ENCODE measurements at places on chromosomes 12 and 14. TPM values are rescaled to one million over a fixed set of nuclear protein-coding genes. Genes with fewer than 3 reads are reported as not detected.
A peak's percentile ranks its signal among the peaks of the same experiment; 100 is the strongest.

DNA sequence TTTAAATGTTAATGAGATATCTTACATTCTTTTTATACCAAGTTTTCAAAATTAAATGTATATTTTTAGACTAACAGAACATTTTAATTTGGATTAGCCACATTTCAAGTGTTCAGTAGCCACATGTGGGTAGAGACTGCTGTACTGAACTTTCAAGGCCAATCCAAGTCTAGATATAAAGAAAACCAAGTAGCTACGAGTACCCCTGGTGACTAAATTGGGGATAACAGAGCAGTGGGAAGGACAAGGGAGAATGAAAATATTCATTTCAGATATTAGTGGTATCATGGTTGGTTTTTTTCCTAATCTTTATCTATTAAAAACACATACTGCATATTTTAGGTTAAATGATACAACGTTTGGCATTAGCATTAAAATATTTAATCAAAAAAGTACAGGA, 69.4 kb upstream of the RHOJ start:
- no peak for DNase-seq

- peak; percentile 14 for DNase-seq
Observed at GRCh38 chr14:36751106-36751505, 89.4 kb downstream of the PAX9 start.

- DNase-seq = no peak
Observed at GRCh38 chr12:107780298-107780697, 5.8 kb downstream of the ASCL4 start.

DNA sequence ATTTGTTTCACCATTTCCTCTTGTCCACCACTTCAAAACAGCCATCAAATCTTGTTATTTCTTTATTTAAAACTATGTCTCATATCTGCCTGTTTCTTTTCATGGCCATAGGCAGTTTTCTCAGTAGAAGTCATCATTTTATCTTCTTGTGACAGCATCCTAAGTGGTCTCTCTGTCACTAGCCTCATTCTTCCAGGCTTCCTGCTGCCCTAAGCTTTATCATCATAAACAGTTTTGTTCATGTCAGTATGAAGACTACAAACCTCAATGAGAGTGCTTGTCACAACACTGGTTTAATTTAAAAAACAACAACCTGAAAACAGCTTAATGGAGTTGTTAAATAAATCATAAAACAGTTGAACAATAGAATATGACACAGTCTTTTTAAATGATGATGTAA, 387.8 kb upstream of the RPL10L start:
- no peak for DNase-seq

DNA sequence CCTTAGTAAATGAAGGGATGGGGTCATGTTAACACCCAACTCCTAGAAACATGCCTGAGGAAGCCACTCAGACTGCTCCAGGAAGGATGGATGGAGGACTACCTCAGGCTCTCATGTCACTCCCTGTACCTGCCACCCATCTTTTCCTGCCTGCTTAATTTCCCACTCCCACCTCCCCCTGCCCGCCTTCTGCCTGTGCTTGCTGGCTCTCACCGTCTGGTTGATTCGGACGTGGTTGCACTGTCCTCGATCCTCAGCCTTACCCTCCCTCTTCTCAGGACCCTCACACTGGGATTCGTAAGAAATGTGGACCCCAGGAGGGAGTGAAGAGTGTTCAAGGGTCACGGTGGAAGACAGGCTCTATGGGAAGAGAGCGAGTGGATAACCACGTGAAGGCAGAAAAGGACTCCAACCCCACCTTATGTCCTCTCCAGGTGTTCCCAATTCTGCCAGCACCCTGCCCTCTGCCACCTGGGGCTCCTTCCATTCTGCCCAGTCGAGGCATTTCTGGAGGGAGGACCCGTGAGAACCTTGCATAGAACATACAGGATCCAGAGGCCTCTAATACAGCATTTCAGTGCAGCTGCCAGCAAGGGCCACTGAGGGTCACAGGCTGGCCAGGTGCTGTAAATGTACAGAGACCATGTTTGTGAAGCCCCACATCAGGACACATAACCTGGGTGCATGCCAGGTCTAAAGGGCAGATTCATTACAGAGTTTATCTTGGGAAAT, 12.9 kb downstream of the ITGB7 start:
- no peak for DNase-seq

DNA sequence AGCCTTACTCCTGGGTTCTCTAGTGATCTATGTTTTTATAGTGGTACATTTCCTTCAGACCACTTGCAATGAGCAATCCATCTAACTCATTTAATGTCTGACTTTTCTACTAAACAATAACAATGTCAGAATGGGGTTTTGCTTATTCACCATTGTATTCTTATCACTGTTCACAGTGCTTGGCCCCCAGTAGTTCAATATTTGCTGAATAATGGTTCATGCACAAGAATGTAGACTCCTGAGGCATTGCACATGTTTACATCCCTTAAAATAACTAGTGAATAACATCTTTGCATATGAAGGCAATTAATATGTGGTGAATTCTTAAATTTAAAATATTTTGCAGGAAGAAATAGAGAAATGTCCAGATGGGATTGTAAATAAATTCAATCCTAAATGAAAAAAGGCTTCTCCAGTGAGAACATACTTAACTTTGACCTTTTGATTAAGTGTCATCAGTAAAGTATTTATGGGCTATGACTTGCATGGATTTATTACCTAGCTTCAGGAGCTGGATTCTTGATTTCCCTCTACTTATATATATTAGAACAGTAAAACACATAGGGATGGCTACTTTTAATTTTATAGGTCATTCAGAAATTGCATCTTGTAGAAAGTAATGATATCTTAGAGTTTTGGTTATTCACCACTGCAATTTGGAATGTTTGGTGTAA, 3.4 kb downstream of the CCER1 start:
- peak; percentile 24 for DNase-seq

GRCh38 chr12:13197032-13197431, 506 bp downstream of the EMP1 start:
- peak; percentile 55 for DNase-seq

DNA sequence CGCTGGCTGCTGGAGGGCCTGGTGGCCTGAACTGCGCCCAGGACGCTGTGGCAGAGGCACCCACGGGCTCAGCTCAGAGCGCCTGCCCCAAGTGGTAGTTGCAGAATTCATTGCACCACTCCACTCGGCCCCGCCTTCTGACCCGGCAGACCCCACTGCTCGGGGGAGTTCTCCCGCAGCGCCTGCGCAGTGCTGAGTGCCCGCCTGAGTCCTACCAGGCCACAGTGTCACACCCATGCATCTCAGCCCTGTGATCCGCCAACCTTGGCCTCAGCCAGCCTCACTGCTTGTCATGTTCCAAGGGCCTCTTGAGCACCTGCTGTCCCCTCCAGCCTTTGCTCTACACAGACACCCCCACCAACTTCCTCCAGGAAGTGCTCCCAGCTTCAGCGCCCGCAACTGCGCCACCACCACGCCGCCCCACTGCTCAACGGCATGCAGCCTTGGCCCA, 12.2 kb downstream of the DEGS2 start:
- no peak for DNase-seq

DNA sequence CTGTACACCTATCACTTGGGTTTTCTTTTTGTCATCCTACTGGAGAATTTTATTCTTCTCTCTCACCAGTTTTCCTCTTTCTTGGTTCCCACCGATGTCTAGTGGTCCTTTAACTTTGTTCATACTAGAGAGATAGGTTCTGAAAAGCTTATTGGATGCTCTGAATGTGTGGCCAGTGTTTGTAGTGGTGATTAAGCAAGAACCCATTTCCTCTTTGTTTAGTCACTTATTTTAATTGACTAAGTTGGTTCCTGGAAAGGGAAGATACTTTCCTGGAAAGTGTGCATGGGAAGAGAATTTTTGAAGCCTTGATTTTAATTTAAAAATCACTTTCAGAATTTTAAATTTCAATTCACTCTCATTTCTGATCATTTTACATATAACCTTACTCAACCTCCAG, 127.2 kb downstream of the OTOGL start:
- no peak for DNase-seq

- no peak for DNase-seq
Observed at GRCh38 chr14:49366416-49366815, 219.8 kb downstream of the RPS29 start.

DNA sequence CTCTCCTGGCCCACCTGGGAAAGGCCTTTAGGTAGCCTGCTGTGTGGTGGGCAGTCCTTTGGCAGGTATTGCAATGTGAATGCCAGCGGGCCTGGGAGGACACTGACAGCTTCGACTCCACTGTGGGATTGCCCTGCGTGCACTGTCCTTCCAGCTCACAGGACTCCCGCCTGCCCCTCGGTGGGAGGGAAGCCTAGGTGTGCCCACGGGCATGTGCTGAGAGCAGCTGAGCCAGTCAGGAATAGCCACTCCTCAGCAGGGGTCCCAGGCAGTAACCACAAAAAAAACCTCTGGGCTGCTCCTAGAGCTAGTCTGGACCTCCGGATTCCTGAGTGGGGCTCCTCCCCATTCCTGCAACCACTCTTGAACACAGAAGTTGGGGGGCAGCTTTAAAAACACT, 278.2 kb downstream of the FOXN3 start:
- no peak for DNase-seq

DNA sequence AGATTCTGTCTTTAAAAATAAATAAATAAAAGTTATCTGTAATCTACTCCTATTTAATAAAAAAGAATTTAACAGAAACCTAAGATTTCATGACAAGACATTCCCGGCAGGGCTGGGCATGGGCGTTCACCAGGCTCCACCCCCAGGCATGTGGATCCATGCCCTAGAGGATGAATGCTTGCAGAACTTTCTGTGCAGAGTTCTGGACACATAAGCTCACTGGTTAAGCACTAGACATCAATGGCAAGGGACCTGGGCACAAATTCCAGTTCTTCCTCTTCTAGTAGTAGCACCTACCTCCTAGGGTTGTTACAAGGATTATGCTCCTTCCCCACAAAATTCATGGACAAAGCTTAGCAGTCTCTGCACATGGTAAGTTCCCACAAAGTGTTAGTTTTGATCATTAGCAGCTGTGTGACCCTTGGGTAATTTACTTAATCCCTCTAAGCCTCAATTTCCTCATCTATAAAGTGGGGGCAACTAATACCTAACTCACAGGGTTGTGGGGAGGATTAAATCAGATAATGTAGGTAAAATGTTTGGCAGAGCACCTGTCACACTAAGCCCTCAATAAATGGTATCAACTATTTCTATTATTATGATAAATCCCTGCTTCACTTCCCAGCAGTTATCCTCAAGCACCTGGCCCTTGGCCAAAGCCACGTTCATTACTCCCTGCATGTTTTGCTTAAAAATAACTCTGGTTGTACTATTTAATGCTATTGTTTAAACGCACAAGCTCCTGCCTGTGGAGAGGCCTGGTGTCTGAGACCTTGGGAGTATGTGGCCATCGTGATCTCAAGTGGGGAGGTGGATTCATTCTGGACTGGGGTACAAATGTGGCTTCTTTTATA, 9.8 kb downstream of the GALNT6 start:
- no peak for DNase-seq

DNA sequence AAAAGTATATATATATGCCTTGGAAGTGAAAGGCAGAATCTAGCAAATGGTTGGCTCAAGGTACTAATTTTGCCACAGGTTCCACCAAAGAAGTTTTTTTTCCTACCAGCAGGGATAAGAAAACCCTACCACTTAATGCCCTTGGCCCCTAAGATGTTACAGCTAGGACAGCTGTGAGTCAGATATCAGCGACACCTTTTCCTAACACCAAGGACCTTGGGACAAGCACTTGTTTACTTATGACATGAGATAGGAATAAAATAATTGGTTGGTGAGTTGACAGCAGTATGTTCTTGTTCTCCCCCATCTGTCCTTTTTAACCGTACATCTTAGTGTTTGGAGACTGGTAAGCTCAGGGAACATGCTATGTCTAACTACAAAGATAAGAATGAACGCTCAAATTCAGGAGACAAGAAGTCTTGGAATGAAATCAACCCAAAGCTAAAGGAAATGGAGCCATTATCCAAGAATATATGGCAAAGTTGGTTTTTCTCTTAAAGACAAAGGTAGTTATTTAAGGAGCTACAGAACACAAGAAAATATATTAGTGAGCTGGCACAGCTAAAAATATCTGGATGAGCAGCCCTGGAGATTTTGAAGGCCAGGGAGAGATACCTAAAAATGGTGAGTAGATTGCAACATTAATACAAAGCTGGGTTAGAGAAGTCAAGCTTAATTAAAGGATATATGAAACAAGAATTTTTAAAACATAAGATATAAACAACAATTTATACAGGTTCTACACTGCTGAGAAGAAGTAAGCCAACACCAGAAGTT, 126.8 kb downstream of the TMTC1 start:
- DNase-seq = no peak

DNA sequence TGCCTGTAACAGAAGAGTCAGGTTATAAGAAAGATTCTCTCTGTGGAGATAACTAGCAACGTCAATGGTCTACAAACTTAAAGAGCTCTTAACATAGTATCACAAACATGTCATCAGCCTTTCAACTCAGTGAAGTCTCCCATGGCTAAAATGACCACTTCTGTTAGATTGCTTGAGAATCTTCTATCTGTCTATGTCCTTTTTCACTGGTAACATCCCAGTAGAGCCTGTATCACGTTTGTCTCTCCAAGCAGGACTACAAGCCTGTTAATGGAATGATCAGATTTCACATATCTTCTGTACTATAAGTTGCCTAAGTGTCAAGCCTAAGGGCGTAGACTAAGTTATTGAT, 50.7 kb downstream of the SLC2A13 start:
- no peak for DNase-seq

DNA sequence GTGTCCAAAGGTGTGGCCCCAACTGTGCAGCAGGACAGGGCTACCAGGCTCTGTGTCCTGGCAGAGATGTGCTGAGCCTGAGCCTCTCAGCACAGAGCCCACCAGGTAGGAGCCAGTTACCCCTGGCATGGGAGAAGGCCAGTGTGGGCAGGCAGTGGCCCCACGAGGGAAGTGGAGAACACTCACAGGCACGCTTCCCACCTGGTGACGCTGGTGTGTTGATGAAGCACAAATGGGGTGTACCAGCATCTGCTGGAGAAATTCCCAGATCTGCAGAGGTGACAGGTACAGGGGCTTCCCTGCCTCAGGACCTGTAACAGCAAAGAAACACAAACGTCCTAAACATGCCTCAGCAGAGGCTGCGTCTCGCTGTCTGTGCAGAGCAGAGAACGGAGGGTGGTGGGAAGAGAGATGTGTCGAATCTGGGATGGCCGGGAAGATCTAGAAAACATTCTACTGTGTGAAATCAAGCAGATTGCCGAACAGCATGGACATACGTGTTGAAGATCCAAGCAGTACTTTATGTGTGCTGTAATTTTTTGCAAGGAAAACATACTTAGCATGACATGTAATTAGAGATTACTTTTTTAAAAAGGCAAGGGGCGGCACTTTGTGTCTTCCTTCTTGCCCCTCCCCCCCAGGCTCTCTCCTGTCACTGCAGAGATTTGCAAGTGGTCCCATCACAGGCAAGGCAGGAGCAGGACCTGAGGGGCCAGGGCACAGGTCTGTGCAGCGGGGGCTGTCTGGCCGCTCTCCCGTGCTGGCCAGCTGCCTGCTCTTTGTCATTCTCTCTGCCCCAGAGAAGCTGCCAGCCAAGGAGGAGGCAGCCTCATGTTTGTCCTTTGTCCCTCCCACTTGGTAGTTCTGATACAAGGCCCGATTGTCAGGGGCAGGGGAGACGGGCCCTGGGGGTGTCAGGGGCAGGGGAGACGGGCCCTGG, 17.3 kb downstream of the HIP1R start:
- DNase-seq = no peak

The FIGNL2 gene
- polyA plus RNA-seq = 0.39 TPM

The BCL7A gene
- polyA plus RNA-seq = 10.4 TPM

The CELA1 gene
- not detected for polyA plus RNA-seq

The TPPP2 gene
- 0.34 TPM for polyA plus RNA-seq

The DIO2 gene
- polyA plus RNA-seq = 0.07 TPM

The TMEM179 gene
- not detected for polyA plus RNA-seq
